Activated effector memory CD4-positive, alpha-beta T cell treated with anti-CD3 and anti-CD28 coated beads, Interleukin-2, amount 50 U/mL, for 16 hours (primary cell): ENCODE measurements at places on chromosomes 2 and 18.

GRCh38 chr2:165891943-165892342 lies 61.6 kb downstream of the TTC21B start:
- no peak for DNase-seq

DNA sequence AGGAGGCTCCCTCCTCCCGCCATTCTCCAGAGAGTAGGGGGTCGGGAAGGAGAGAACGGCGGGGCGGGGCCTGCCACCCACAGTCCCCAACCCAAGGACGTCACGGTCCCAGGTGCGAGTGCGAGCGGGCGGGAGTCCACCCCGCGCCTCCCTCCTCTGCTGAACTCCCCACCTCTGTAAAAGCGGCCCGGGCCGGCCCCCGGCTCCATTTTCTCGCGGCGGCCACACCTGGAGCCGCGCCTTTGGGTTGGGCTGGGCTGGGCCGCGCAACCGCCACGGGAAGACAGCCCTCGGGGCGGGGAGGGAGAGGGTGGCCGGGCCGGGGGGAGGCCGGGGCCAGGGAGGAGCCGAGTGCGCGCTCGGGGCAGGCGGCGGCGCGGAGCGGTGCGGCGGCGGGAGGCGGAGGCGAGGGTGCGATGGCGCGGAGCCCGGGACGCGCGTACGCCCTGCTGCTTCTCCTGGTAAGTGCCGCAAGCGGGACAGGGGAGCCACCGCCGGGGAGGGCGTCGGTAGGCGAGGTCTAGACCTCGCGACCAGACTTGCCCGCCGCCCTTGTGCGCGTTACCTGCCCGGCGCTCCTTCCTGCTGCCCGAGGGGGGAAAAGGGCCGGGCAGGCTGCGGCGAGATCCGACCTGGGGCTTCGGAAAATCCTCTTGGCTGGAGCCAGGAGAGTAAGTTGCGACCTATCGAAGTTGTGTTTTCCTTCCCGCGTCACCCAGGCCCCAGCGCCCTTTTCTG lies at the start of gene DSG2:
Gene DSG2 (plus strand): TSS at position 342 of the 738 bp plus-strand sequence. CDS start 75 bp downstream, at position 417.
- no peak for DNase-seq

DNA sequence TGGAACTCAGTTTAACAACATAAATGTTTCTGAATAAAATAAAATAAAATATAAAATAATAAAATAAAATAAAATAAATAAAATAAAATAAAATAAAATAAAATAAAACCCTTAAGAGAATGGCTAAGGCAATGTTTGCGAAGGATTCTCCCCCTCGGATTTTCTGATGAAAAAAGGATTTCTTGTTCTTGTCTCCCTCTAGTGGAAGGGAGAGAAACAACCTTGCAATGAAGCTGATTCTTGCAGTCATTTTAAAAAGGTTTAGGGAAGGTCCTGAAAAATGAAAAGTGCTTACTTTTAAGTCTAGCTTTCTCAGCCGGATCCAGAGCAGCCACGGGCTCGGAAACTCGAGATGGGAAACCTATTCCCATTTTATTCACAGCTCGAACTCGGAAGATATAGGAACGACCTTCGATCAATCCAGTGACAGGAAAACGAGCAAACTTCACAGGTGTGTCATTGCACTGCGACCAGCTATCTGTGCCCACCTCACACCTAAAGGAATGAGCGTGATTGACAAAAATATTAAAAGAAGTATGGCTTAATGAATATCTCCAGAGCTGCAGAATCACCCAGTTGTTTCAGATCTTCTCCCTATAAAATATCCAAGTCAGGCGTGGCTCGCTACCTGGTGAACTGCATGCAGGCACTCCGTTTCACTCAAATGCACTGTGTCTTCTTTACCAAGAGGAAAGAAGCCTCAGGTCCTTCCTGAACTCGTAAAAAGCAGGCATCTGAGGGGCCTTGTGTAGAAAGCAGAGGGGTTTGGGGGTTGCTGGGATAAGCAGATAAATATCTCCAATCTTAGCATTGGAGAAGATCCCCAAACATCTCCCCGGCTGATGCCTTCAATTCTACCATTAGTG lies 68.1 kb downstream of the MYOM1 start:
- DNase-seq, result no peak

DNA sequence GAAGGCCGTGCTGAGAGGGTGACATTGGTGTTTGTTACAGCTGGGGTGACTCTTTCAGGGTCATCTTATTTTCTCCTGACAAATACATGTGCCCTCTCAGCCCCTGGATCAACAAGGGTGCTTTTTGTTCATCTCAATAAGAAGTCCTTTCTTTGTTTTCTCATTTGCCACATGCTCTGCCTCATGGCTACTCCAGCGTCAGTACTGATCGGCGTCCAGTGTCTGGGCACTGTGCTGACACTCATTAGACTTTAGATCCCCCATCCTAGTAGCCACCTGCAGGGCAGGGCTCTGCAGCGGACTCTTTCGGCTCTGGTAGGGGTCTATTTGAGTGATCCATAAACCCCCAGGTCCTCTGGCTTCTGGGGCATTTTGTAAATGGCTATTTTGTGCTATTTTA lies 38.4 kb downstream of the NPPC start:
- no peak for DNase-seq

DNA sequence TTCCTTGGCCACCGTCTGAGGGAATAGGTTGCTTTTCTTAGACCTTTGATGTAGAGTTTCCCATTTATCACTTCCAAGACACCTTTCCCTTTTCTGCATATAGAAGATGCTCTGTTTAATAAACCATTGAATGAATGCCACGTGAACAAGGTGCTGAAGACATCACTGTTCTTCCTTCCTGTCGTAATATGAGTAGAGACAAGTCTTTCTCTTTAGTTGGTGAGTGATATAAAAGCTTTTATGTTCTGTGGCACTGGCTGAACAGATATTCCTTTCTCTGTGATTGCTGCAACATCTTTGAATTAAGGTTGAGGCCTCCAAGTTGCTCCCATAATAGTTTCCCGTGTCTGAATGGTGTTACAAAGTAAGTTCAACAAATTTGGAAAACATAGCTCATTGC lies 38.7 kb downstream of the TTC39C start:
- no peak for DNase-seq

DNA sequence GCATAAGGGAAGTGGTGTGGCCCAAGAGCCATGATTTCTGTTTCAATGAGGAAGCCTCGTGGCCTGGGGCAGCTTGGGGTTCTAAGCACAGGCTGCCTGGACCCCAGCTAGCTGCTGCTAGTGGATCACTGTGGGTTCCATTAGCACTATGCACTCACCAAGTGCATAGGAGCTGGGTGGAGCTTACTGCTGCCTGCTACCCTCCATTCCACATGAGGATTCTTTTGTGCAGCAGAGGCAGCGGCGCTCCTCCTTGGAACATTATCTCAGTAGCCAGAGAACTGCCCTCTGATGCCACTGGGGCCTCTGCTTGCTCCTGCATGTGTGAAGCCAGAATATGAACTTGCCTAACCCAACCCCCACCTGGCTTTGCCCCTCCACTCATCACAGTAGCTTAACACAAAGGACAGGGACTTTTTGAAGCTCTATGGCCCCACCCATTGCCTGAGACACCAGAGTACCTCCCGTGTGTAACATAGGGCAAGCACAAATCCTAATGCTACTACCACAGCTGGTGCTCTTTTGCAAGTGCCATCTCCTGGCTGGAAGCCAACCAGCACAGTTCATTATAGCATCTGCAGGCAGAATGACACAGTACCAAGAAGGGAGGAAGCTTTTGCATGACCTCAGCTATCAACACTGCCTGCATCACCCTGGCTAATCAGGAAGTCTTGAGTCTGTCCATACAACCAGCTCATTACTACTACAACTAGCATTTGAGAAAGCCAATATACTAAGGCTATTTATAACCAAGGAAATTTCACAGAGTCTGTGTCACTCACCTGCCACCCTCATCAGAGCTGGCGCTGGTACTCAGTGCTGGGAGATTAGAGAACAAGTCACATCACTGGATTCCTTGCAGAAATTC lies 297.0 kb upstream of the GULP1 start:
- DNase-seq, result no peak

DNA sequence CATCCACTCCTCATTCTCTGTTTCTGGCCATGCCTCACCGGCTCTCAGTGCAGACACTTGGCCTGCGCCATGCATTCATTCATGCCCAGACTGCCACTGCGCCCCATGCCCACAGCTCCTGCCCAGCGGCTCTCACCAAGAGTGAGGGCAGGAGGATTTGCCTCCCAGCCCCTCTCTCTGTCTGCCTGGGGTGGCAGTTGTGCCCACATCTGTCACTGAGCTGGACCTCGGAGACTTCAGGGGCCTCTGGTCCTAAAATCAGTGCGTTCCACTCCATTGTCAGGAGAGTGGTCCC lies 75.1 kb downstream of the CIB4 start:
- DNase-seq, result no peak

GRCh38 chr2:218878926-218879761 lies 1.5 kb upstream of the WNT10A start:
- DNase-seq, result peak; percentile 61

DNA sequence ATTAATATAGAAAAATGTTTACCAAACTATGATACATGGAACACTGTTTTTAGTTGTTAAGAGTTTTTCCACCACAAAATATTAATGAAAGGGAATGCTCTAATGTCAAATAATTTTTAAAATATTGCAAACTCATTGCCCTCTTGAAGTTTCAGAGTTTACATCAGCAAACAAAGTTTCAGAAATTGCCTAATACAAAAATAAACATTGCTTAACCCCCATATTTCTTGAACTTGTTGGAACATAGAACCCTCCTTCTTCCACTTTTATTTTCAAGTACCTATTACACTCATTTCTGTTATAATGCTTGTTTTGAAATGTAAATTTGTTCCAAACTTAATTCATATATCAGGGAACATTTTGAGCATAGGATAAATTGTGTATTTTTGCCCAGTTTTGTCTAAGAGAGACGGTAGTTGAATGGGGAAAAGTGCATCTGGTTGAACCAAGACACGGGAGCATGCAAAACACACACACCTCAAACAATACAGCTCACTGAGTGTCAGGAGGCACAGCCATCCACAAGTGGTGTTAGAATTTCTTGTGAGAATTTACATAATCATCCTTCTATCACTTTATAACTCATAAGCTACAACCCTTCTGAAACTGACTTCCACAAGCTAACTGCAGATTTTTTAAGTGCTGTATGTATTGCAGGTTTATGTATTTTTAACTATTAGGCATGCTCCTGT lies 5.3 kb upstream of the MC4R start:
- no peak for DNase-seq

DNA sequence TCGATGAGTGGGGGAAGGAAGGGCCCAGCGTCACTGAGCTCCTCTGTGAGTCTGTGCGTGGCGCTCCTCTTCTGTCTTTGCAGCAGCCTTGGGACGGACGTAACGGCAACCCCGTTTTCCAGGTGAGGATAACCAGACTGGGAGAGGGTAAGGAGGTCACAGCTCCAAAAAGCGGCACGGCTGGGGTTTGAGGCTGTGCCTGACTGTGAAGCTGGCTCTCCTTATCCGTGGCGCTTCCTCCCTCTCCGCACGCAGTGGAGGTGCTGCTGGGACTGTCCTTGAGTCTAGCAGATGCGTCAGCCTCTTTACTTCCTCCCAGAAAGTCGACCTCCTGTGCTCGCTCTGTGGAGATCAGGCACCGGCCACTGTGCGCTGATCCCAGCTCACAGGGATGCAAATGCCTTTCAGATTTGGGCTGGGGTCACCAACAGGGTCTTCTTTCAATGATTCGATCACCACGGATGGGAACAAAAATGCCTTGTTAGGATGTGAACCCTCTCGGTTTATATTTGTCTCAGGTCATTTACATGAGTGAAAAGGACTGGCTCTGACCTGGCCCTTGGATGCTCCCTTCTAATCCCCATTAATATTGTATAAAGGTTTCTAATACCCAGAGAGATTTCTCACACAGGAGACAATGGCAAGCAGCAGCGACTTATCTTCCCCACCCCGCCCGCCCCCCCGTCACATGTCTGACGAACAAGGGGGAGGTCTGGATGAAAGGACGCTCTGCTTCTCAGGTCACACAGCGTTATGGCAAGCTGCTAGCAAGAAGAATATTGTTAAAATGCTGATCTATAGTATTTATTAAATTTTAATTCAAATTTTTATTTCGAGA lies 30.1 kb upstream of the E2F6 start:
- DNase-seq, result no peak

- no peak for DNase-seq
These were observed 74.1 kb upstream of the LRATD1 start for GRCh38 chr2:14558335-14558919.

DNA sequence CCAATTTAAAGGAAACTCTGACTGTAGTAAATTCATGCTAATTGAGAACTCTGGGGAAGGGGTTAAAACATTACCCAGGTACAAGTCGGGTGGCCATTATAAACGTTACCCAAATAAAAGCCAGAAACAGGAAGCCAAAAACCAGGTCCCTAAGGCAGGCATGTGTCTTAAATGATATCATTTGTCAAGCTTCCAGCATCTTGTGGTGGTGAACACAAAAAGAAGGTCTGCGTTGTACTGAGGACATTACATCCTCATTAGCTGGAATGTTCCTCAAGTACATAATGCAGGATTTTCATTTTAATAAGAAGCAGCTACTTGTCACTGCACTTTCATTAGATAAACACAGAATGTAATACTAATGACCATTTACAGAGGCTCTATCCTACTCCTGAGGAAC lies 10.9 kb downstream of the PTGR3 start:
- DNase-seq, result no peak

- DNase-seq, result no peak
These were observed 88.9 kb upstream of the CRIM1 start for GRCh38 chr2:36266536-36267121.

DNA sequence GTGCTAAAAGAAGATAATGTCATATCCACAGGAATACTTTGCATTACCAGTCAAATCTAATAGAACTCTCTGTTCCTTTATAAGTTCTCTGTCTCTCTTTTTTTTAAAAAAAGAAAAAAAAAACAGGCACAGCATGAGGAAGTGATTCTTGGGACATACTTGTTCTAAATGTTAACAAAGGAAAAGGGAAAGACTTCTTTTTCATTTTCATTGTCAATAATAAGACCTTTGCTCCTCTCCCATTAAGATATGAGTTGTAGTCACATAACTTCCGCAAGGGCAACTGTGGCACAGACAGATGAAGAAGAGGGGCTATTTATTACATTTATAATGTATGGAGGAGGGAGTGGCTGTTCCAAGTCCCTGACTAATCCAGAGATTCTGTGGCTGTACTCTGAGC lies 4.7 kb downstream of the CD302 start:
- no peak for DNase-seq

DNA sequence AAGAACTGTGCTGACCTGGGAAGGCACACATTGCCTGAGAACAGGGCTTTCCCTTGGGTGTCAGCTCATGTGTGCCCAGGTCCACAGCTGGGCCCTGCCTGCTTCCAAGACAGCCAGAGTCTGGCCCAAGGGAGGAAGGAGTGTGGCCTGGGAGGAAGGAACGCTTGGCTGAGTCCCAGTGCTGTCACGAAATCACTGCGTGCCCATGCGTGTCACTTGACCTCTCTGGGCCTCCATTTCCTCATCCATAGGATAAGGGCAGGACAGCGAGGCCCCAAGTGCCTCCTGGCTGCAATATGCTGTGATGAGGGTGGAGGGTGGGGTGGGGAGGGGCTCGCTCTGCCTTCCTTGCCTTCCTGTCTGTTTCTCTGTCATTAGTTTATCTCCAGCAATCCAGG lies 642 bp upstream of the KCNK3 start:
- no peak for DNase-seq
